Activated T-cell treated with anti-CD3 and anti-CD28 coated beads for 1 hour (primary cell): ENCODE measurements at places on chromosomes 11 and 22.

DNA sequence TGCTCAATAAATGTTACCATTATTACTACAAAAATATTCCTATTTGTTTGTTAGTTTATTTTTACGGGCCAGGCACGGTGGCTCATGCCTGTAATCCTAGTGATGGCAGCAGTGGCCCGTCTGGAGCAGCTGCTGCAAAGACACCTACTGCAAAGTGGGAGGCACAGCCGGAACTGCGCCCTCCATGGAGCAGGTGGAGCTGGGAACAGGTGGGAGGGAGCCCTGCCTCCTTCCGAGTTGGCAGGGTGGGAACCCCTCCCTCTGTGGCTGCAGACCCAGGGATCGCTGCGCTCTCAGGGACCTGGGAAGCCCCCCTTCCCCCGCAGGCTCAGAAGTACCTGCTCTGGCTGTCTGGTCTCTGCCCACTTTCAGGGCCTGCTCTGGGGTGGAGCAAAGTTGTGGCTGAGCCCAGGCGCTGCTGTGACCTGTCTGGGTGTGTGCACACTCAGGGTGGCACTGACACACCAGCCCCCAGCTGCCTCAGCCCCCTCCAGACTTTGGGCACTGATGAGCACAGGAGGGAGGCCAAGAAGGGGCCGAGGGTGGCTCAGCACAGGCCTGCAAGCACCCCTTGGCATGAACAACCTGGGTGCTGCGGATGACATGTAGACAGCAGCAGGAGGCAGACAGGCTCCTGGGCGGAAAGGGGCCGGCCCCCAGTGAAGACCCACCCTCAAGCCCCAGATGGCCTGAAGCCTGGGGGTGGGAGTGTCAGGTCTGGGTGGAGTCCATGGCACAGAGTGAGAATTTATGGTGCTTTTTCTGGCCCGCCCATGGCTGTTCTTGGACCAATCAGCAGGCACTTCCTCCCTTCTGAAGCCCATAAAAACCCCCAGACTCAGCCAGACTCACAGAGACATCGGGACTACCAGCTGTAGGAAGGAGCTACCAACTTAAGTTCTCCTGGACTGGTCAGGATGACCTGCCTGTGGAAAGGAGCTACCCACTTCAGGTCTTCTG is 103.7 kb upstream of the CLMP start:
- DNase-seq: no peak

DNA sequence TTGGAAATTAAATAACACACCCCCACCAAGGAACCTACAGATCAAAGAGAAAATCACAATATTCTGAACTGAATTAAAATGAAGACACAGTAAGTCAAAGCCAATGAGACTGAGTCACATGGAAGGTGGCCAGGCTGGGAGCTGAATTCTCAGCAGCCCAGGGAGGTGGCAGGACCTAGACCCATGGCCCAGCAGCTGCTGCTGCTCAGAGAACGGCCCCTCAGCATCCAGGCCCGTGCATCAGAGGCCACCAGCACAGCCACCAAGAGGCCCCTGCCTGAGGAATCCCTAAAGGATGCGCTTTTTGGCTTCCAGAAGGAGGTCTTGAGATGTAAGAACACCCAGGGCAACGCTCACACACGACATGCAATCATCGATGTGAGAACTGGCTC is 35.0 kb downstream of the TBX1 start:
- DNase-seq: no peak

DNA sequence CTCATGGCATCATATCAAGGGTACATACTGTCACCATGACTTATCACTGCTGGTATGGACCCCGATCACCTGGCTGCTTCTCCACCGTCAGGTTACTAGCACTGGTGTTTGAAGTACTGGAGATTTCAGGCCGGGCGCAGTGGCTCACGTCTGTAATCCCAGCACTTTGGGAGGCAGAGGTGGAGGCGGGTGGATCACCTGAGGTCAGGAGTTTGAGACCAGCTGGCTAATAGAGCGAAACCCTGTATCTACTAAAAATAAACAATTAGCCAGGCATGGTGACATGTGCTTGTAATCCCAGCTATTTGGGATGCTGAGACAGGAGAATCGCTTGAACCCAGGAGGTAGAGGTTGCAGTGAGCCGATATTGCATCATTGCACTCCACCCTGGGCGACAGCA is 82.4 kb upstream of the ANO1 start:
- DNase-seq: no peak

DNA sequence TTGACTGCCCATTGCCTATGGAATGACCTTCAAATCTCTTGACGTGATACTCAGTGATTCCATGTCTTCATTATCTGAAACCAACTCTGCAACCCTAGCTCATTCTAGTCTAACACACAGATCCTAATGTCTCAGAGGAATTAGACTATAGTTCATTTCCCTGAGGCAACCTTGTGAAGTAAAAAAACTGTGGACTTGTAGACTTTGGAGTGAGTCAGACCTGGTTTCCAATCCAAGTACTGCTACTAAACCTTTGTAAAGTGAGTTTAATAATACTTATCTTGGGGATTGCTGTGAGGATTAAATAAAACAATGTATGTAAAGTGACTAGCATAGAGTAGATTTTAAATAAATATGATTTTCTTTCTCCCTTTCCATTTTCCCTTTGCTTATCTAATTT is 226.1 kb downstream of the BLID start:
- DNase-seq: no peak
